T1000 (cell line): ENCODE measurements at places on chromosomes 11 and 22.
A peak's percentile ranks its signal among the peaks of the same experiment; 100 is the strongest.

DNA sequence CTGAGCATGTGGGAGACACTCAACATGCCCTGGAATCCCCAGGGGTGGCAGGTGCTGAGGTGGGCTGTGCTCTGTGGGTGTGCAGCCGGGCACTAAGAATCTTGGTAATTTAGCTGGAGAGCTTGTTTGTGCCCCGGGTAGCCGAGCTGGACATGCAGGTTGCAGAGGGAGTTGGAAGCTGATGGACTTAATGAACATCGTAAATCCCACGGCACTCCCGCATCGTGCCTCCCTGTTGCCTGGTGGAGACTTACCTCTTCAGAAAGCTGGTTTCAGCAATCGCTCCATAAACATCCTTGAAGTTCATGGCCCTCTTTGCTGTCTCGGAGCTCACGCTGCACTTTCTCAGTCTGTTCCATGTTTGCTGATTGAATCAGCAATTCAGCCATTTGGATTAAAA, 29.9 kb downstream of the RPS6KA4 start:
- no peak for DNase-seq

- no peak for DNase-seq
Observed at GRCh38 chr11:117337076-117337475, 9.4 kb downstream of the CEP164 start.

- no peak for DNase-seq
Observed at GRCh38 chr11:83159902-83160865, 3.3 kb downstream of the PCF11 start.

- no peak for DNase-seq
Observed at GRCh38 chr11:85307366-85307765, 319.8 kb downstream of the DLG2 start.

- peak; percentile 63 for DNase-seq
Observed at GRCh38 chr11:65180877-65181568, 705 bp upstream of the CAPN1 start.

DNA sequence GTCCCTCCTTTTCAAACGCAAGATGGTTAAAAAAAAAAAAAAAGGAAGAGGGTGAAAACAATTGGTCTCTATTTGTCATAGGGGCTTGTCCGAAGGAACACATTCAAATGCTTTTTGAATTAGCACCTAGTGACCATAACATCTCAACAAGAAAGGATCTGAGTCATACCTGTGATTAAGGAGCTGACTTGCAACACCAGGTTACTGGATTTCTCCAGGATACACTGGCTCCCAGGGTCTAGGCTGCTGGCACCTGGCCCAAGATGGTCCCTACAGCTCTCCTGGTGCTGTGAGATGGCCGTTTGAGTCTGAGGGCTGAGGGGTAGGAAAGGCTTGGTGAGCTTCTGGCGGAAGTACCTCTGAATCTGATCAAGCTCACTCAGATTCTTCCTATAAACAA, 28.4 kb upstream of the UCP3 start:
- no peak for DNase-seq

GRCh38 chr22:34622602-34623001, 443.4 kb upstream of the ISX start:
- DNase-seq = no peak

DNA sequence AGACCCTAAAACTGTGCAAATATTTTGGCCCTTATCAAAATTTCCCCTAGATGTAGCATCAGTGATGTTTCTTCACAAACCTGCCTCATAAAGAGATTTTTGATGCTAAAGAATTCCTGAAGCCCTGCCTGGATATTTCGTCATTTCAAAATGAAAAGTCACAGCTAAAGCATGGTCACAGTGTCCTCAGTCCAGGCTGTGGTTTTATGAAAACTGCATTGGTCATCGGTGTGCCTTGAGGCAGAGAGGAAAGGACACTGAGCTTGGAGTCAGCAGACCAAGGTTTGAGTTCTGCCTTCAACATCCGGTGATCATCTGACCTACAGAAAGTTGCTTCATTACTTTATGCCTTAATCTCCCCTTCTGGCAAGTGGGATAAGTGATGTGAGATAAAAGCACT, 34.8 kb upstream of the ALKBH3 start:
- no peak for DNase-seq

GRCh38 chr11:121587182-121587581, 134.4 kb upstream of the SORL1-AS1 start:
- no peak for DNase-seq

DNA sequence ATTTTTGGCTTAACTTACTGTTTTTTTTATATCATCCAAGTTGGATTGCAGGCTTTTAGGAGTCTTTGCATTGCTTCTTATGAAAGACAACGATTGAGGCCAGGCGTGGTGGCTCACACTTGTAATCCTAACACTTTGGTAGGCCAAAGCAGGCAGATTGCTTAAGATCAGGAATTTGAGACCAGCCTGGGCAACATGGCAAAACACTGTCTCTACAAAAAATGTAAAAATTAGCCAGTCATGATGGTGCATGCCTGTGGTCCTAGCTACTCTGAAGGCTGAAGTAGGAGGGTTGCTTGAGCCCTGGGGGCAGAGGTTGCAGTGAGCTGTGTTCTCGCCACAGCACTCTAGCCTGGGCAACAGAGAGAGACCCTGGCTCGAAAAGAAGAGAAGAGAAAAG, 56.6 kb downstream of the BID start:
- no peak for DNase-seq

GRCh38 chr11:44608651-44608990, 43.2 kb downstream of the CD82 start:
- no peak for DNase-seq

- DNase-seq = no peak
Observed at GRCh38 chr11:776561-777287, 563 bp downstream of the GATD1 start.
